ENCODE measurements at places on chromosomes 16 and 17. TPM values are rescaled to one million over a fixed set of nuclear protein-coding genes. Genes with fewer than 3 reads are reported as not detected.

The HOXB6 gene
- 6.2 TPM for total RNA-seq

The CPNE7 gene
- 48.7 TPM for total RNA-seq

The TP53TG3B gene
- 0.26 TPM for total RNA-seq

The CXCL16 gene
- 15.4 TPM for total RNA-seq

The CFAP119 gene
- total RNA-seq = 9.9 TPM

All from A549 treated with CORT108297 at 1 μM for 4 hours (cell line).